CMK (cell line): ENCODE measurements at places on chromosomes 16 and 17.

DNA sequence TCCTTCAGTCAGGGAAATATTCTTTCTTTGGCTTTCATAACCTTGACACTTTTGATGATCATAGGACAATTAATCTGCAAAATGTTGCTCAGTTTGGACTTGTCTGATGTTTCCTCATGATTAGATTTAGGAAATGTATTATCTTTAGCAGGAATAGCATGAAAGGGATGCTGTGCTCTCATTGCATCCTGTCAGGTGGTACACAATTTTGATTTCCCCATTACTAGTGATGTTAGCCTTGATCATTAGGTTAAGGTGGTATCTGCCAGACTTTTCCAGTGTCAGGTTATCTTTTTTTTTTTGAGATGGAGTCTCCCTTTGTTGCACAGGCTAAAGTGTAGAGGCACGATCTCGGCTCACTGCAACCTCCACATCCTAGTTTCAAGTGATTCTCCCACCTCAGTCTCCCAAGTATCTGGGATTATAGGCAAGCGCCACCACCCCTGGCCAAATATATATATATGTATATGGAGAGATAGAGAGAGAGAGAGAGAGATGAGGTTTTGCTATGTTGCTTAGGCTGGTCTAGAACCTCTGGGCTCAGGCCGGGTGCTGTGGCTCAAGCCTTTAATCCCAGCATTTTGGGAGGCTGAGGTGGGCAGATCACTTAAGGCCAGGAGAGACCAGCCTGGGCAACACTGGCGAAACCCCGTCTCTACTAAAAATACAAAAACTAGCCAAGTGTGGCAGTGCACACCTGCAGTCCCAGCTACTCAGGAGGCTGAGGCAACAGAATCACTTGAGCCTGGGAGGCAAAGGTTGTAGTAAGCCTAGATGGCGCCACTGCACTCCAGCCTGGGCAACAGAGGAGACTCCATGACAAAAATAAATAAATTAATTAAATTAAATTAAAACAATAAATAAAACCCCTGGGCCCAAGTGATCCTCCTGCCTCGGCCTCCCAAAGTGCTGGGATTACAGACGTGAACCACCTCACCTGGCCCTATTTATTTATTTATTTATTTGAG lies 15.8 kb upstream of the CAVIN1 start:
- no peak for DNase-seq

- DNase-seq = no peak
Observed at GRCh38 chr16:81645266-81645694, 133.8 kb upstream of the PLCG2 start.

GRCh38 chr16:86604436-86605193 lies 26.3 kb downstream of the FOXL1 start:
- DNase-seq = no peak

DNA sequence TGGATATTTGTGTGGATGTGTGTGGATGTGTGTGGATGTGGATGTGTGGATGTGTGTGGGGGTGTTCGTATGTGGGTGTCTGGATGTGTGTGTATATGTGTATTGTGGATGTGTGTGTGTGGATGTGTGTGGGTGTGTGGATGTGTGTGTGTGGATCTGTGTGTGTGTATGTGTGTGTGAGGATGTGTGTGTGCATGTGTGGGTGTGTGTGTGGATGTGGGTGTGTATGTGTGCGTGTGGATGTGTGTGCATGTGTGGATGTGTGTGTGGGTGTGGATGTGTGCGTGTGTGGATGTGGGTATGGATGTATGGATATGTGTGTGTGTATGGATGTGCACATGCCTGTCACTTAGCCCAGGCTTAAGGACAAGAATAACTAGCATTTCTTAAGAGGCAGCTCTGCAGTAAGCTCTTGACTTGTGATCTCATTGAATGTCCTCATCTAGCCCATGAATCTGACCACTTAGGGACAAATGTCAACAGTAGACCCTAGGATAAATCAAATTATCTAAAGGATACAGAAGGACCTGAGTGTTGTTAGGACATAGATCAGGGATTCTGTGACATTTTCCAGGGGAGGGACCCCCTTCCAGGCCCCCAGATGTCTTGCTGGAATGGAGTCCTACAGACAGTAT lies 83.5 kb downstream of the BMERB1 start:
- DNase-seq = no peak

- peak; percentile 51 for DNase-seq
Observed at GRCh38 chr16:89201439-89202377, 1.4 kb upstream of the SLC22A31 start.

DNA sequence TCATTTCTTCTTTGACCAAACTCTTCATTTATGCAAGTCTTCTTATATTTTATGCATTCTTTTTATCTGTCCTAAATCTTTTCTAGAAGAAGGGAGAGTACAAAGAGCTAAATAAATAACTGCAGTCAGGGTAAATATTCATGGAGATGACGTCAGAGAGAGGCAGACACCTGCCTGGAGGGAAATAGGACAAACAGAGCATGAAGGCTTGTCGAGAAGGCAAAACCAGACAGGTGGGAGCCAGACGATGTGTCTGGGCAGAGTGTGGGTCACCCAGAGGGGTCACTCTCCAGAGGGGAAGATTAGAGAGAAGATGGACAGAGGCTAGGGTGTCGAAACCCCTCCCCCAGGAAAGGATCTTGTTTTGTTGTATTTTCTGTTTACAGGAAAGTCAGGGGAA lies 78.3 kb upstream of the RPL38 start:
- DNase-seq = no peak

GRCh38 chr17:57788725-57789124 lies 43.6 kb upstream of the CCDC182 start:
- DNase-seq = no peak

DNA sequence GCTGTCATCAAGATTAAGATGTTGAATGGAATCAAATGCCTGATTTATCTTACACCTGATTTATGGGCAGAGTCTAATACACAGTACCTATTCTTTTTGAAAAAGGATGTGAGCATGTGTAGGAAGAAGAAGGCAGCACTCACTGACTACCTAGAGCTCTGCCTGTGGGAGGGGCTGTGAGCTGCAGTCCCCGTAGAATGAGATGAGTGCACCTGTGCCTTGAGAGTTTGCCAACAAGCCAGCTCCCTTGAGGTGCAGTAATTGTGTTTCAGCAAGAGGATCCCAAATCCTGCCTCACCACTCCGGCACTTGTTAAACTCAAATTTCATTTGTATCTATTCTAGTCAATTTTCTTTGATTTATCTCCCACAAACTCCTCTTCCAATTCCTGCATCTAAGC lies 46.0 kb downstream of the CDH11 start:
- no peak for DNase-seq

- no peak for DNase-seq
Observed at GRCh38 chr17:60363700-60364405, 28.1 kb downstream of the USP32 start.

DNA sequence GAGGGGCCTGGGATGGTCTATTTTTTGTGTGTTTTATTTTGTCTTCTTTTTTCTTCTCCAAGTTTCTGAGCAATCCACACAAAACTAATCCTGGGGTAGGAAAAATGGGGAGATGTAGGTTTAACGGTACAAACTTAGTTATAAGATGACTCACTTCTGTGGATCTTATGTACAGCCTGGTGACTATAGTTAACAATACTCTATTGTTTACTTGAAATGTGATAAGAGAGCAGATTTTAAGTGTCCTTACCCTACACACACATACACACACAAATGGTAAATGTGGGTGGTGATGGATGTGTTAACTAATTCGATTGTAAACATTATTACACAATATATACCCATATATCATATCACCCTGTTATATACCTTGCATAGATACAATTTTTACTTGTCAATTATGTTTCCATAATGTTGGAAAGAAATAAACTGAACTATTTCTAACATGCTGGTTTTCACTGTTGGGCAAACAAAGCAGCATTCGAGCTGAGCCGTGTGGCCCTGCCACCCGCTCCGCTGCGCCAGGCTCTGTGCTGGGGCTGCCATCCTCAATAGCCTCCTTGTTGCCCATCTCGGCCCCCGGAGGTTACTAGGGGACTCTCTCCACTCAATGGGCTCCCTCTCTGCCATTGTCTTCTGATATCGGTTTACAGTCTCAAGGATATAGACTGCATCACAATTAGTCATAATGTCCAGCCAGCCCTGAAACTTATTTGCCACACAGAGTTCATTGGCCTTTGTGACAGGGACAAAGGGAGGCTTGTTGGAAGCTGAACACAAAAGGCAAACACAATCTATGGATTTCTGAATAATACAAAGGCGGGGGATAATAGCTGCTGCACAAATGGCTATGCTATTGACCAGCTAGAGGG lies 380.3 kb upstream of the MAF start:
- no peak for DNase-seq

DNA sequence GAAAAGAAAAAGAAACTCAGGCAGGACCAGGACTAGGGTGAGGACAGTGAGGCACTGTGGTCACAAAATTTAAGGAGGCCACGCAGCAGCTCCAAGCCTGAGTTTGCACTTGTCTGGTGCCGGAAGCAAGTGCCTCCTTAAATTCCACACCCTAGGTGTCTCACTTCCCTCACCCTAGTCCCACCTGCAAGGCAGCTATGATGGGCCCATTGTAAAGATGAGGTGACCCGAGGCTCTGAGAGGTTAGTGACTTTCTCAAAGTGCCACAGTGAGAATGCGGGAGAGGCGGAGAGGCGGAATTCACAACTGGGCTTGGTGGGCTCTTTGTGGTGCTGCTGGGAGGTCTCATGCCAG lies 21.5 kb upstream of the EEF2K start:
- no peak for DNase-seq

DNA sequence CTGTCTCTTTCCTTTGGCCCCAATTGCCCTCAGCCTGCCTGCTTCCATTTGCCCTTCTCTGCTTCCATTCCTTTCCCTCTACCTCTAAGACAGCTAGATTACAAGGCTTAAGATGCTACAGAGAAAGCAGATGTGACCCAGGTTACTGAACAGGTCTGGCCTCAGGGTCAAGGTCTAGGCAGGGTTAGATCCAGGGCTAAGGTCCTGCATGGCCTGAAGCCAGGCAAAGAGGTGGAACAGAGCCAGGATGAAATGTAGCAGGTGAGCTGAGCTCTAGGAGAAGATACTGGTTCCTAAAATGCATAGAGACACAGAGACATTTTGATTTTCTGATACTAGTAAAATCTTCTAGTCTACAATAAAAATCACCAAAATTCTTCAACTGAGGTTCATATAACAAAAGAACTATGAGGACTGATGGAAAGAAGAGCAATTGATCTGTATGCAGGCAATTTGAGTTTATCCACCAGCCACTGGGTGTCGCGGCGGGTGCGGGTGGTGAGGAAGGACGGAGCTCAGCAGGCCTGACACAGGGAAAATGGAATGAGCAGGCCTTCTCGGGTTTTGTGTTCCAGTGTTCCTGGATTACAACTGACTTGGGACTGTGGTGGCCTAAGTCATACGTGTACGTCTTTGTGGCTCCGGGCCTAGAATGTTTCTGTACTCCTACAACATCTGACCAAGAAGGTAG lies 95.9 kb downstream of the MYH10 start:
- no peak for DNase-seq

DNA sequence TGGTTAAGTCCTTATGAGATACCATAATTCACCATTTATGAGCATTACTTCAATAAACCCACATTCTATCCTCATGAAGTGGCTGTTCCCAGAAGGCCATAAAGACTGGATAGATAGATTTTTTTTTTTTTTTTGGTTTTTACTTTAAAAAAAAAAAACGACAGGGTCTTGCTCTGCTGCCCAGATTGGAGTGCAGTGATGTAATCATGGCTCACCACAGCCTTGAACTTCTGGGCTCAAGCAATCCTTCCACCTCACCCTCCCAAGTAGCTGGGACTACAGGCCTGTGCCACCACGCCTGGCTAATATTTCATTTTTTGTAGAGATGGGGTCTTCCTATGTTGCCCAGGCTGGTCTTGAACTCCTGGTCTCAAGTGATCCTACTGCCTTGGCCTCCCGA lies 102.3 kb downstream of the XYLT1 start:
- DNase-seq = no peak

- no peak for DNase-seq
Observed at GRCh38 chr16:24900230-24900629, 54.5 kb downstream of the SLC5A11 start.

- peak; percentile 15 for DNase-seq
Observed at GRCh38 chr16:88599092-88599733, 29.0 kb downstream of the ZC3H18 start.

GRCh38 chr16:87324411-87325275 lies 7.5 kb upstream of the C16orf95 start:
- no peak for DNase-seq

- DNase-seq = no peak
Observed at GRCh38 chr17:55576996-55577586, 65.8 kb upstream of the SMIM36 start.

GRCh38 chr16:49620158-49620868 lies 235.6 kb downstream of the ZNF423 start:
- no peak for DNase-seq

GRCh38 chr17:79573196-79573896 lies 37.5 kb downstream of the RBFOX3 start:
- no peak for DNase-seq

GRCh38 chr17:74158761-74159160 lies 44.7 kb upstream of the RPL38 start:
- no peak for DNase-seq

GRCh38 chr16:67967958-67968399 lies 458 bp downstream of the SLC12A4 start:
- no peak for DNase-seq

- no peak for DNase-seq
Observed at GRCh38 chr17:11238705-11239104, 2.3 kb upstream of the SHISA6 start.

- DNase-seq = no peak
Observed at GRCh38 chr17:7932949-7933348, 943 bp downstream of the CNTROB start.

DNA sequence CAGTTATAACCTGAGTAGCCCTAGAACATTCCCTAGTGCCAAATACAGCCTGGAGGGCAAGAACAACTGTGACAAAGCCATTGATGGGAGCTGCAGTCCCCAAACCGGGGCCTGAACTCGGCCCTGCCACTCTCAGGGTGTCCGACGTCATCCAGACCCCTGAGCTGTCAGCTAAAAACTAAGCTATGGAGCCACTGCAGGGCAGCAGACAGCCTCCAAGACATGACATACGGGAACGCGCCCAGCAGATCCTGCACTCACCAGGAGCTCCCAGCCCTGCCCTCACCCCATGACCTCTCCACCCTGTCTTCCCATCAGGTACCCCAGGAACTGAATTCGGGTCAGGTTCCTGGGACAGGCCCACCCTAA lies 28.4 kb downstream of the KDM8 start:
- no peak for DNase-seq

GRCh38 chr16:6428861-6429260 lies 903.8 kb upstream of the RBFOX1 start:
- DNase-seq = no peak
